ENCODE measurements at places on chromosomes 6 and 20.

DNA sequence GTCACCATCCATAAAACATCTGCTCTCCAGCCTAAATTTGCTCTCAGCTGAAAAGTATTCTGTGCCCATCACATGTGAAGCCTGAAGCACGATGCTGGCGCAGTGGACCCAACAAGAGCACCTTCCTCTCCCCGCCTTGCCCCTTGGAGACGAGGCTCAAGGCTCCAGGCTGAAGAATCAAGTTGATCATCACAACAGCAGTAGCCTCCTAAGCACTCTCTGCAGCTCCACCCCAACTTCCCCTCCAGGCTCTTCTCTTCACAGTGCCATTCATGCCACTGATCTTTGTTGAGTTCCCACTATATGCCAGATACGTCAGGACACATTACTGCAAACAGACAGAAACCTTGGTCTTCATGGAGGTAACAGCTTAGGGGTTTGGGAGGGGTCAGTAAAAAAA is 41.6 kb upstream of the ZNF217 start:
- no peak for DNase-seq

DNA sequence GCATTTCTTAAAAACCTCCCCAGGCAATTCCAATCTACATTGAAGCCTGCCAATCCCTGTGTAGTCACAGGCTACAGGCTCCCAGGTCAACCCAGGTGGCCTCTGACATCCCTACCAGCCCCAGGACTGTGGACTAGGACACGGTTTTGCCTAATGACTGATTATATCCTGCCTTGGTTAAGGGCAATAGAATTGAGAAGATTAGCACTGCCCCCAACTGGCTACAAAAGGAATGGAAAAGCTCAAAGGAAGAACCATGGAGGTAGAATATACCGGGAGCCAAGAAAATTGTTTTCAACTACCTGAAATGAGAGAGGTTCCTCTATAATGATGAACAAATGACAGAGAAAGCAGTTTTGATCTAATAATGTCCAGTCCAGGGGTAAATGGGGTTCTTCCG is 421.1 kb upstream of the AGPAT4 start:
- DNase-seq, result no peak

GRCh38 chr6:161001421-161001820 is 9.9 kb downstream of the MAP3K4 start:
- peak; percentile 78 for DNase-seq

DNA sequence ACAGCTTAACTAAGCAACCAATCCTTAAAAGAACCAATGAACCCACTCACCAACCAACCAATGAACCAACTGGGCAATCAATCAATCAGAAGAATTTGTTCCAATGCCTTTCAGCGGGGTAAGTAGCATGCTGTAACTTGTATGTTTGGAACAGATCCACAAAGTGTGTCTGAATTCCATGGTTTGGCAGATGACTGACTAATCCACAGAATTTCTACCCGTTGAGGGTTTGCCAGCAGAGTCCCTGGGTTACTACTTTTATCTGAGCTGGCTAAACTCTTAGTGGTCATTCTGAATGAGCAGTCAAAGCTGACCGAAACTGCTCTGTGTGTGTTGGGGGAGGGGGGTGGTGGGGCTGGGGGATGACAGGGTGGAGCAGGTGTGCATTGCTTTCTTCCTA is 125.0 kb upstream of the JAG1 start:
- DNase-seq, result no peak

DNA sequence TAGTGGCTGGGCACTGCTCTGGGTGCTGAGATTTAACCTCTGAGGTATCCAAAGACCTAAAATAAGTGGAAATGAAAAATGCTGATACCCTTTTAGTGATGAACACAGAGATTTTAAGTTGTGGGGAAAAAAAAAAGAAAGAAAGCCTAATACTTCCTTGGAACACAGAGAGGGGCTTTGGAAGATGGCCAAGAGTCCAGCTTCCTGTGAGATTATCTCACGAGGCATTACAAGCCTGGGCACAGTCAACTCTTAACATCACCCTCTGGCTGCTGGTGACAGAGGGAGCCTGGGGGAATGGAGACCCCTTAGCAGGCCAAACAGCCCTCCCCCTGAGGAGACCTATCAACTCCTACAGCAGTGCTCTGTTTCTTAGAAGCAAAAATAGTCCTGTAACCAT is 19.7 kb downstream of the BTN2A1 start:
- no peak for DNase-seq

- DNase-seq, result peak; percentile 49
Observed at GRCh38 chr6:31068669-31069340, 43.6 kb downstream of the C6orf15 start.

GRCh38 chr6:111601886-111602285 is 3.8 kb downstream of the TRAF3IP2 start:
- DNase-seq, result peak; percentile 52

DNA sequence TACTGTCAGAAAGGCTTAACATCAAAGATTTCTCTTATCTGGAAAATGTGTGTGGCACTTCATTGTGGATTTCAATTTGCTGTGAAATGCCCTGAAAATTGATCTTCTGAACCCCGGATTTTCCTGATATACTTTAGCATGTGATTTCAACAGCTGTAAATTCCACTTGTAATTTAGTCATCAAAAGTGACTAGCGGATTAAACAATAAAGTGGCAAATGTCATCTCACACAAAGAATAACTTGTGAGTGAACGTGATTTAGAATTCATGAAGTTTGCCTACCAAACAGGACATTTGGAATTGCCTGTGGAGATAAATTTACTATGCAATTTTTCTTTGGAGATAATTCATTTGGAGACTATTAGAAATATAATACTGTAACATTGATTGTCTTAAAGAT is 601.6 kb downstream of the COL12A1 start:
- no peak for DNase-seq

- no peak for DNase-seq
Observed at GRCh38 chr20:59788196-59788735, 145.2 kb downstream of the SYCP2 start.

DNA sequence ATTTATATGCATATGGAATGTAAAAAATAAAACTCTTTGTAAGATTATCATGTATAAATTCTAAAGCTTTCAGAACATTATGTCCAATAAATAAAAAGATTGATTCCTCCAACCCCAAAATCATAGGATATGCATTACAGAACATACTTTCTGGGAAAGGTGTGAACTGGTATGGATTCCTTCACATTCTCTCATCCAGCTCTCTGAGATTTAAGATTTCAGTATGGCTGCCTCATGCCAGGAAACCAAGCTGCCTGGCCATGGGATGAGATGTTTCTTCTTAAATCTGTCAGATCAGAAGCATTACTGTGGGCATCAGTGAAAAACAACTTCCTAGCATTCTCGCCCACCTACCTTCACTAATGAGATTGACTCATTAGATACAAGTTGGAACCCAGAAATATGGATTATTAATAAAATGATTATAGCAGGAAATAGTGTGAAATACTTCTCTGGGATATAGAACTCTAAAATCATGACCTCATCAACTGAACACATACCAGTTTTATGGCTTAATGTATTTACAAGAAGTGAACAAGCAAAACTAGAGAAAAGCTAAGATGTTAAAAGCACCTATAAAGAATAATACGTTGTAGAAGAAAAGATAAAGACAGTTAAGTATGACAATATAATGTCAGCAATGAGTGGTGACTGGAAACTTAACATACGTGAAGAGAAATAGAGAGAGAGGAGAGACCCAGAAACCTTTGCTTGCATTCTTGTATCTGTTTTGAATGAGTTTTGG is 171.6 kb upstream of the PHACTR1 start:
- no peak for DNase-seq

DNA sequence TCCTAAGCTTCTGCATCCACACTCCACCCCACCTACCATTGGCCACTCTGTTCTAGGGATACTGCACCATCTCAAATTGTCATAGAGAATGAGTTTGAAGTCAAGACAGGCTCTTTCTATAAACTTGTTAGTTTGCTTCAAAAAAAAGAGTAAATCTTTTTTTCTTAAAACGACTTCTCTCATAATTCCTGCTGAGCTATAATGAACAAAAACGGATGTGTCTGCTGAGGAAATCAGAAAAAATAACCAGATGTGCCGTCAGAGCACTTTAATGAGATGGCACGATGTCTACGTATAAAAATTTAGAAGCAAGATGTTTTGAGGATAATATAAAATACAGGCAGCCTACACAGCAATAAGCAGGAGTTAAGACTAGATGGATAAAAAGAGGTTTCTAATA is 24.0 kb upstream of the DDO start:
- no peak for DNase-seq

GRCh38 chr6:44867571-44868334 is 460.4 kb upstream of the RUNX2 start:
- DNase-seq, result no peak

All from DMS79 treated with DMSO at 0.1 percent for 48 hours (cell line).